ENCODE measurements at places on chromosomes 13 and 19.

GRCh38 chr13:46160065-46160464 is 21.9 kb downstream of the LCP1 start:
- no peak for DNase-seq

GRCh38 chr13:33678906-33679657 is 138.9 kb upstream of the RFC3 start:
- DNase-seq = peak; percentile 78

DNA sequence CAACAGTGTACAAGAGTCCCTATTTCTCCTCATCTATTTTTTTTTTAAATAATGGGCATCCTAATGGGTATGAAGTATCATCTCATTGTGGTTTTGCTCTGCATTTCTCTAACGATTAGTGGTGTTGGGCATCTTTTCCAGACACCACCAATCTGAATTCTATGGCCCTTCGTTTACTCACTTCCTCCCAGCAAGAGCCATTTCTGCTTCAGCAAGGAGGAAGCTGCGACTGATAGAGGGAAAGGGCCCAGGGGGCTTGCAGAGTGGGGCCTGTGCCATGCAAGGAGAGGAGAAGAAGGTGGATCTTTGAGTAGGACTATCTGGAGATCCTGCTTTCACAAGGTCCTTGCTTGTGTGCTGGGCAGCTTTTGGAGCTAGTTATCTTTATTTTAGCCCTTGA is 58.0 kb downstream of the USPL1 start:
- no peak for DNase-seq

DNA sequence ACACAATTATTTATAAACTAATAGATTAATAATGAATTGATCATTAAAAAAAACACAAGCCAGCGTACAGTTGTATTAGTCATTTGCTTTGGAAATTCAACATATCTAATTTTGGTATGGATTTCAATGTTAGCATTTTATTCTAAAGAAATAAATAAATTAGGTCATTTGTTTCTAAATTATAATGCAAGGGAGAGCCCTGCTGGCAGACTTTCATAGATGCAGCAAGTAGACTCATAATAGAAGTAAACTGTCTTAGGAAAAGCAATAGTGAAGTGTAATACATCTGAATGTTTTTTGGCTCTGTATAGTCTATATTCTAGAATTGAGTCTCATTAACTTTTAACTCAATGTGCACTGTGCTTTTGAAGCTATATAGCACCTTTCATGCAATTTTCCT is 982.4 kb upstream of the MIR17HG start:
- DNase-seq = no peak

- DNase-seq = no peak
Observed at GRCh38 chr19:21322528-21322927, 6.7 kb downstream of the ZNF708 start.

DNA sequence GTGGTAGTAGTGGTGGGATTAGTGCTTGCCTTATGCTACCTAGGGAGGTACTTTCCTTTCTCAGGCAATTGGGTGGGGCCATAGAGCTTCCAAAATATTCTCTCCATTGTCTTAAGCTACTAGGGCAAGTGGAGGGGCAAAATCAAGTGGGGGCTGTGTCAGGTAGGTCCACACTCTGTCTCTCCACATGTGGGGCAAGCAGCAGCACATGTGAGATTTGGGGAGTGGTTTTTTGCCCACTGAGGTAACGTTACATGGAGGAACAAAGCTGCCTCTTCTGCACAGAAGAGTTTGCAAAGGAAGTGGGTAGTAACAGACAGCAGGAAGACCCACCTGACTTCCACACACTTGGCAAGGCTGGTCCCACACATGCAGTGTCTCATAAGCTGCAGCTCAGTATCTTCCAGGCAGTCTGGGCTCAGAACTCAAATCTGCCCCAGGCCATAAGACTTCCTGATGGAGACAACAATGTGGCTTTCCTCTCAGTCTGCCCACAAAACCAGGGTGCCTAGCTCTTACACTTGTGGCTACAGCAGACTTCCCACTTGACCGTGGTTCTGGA is 1581.5 kb upstream of the PCDH20 start:
- no peak for DNase-seq

- no peak for DNase-seq
Observed at GRCh38 chr19:46299004-46299509, 2.2 kb downstream of the HIF3A start.

- no peak for DNase-seq
Observed at GRCh38 chr13:108915095-108915633, 285.8 kb downstream of the MYO16 start.

- no peak for DNase-seq
Observed at GRCh38 chr13:99565478-99566124, 64.3 kb downstream of the TM9SF2 start.

DNA sequence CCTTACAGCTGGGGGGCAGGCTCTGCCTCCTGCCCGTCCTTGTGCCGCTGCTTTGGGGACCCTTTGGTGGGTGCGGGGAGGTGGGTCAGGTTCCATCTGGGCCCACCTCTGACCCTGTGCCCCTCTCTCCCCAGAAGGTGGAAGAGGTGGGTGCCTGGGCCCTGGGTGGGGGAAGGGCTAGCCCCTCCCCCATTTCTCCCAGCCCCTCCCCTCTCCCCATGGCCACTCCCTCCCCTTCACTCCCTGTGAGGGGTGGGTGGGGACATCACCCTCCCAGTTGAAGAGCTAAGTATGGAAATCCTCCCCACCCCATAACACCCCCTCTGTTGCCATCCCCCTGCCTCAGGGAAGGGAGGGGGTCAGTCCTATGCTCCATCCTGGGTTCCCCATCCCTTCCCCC is 14.2 kb downstream of the ARHGEF1 start:
- DNase-seq = no peak

DNA sequence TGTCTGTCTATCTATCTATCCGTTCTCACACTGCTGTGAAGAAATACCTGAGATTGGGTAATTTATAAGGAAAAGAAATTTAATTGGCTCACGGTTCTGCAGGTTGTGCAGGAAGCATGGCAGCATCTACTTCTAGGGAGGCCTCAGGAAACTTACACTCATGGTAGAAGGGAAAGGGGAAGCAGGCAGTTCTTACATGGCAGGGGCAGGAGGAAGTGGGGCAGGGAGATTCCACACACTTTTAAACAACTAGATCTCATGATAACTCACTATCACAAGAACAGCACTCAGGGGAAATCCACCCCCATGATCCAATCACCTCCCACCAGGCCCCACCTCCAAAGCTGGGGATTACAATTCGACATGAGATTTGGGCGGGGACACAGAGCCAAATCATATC is 105.3 kb downstream of the SLC10A2 start:
- DNase-seq = no peak

- DNase-seq = no peak
Observed at GRCh38 chr13:102484329-102484728, 82.5 kb upstream of the FGF14 start.

- DNase-seq = no peak
Observed at GRCh38 chr19:2952953-2953481, 8.2 kb upstream of the ZNF77 start.

DNA sequence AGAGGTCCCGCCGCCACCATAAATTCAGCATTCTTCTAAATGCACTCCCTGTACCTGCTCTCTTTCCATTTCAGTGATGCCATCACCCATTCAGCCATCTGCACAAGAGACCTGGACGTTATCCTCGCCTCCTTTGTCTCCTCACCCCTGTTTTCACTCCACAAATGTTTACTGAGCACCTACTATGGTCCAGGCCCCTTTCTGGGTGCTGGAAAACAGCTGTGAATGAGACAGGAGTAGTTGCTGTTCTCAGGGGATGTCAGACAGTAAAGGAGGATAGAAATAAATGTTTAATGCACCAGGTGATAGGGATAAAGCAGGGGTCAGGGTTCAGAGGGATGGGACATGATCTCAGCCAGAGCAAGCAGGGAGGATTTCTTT is 3.3 kb downstream of the AP1M1 start:
- no peak for DNase-seq

DNA sequence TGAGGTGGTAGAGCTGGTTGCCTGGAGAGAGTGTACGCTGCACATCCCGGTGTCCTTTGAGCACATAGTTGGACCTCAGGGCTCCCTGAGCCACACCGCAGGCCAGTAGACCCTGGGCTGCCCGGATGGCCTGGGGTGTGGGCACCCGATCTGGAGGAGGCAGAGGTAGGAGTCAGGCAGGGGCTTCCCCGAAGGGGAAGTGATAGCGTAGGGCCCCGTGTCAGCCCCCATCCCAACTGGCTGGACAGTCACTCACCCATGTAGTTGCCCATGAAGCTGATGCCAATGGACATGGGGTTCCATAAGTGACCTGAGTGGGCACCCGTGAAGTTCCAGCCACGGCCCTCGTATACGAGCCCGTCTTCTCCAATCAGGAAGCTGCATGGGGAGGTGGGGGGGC is 3.6 kb downstream of the PGLYRP1 start:
- no peak for DNase-seq

DNA sequence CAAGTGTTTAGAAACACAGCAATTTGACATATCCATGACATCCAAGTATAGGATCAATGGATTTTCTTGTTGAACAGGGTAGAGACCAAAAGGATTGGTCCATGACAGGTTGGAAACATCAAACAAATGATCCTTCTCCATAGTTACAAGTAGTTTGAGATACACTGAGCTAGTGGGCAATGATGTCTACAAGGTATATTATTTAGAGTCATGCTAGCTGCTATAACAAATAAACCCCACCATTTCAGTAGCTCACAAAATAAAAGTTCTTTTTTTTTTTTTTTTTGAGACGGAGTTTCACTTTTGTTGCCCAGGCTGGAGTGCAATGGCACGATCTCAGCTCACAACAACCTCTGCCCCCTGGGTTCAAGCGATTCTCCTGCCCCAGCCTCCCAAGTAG is 4.9 kb upstream of the HAUS5 start:
- no peak for DNase-seq

DNA sequence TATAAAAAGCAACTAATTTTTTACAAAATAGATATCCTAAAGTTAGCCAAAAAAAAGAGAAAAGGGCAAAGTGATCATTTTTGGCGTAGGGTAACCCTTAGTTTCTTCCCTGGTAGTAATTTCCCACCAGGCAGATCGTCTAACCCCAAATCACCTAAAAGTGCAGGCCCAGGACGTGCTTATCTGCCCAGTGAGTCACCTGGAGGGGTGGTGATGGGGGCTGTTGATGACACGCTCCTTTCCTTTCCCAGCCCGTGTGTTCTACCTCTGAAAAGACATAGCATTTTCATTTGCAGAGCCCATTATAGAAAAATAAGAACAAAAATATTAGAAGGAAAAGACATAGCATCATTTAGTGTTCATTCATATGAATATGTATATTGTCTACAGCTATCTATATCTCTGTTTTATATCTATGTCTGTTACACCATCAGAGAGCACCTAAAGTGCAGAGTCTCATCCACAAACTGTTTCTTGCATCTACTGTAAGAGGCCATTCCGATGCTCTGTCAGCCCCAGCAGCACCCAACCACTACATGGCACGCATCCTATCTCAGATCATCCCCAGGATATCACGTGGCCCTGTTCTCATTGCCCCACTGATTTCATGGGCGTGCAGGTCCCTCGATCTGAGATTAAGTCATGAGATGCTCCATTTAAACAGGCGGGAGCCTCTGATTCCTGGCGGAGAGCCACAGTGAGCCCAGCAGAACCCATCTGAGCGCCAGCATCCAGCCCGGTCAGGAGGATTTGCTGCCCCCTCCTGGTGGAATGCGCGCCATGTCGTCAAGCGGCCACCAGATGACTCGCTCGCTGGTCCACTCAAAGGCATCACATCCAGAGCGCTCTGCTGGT is 8.5 kb upstream of the LILRB3 start:
- DNase-seq = peak; percentile 96

- no peak for DNase-seq
Observed at GRCh38 chr13:80605716-80606115, 264.8 kb upstream of the SPRY2 start.

DNA sequence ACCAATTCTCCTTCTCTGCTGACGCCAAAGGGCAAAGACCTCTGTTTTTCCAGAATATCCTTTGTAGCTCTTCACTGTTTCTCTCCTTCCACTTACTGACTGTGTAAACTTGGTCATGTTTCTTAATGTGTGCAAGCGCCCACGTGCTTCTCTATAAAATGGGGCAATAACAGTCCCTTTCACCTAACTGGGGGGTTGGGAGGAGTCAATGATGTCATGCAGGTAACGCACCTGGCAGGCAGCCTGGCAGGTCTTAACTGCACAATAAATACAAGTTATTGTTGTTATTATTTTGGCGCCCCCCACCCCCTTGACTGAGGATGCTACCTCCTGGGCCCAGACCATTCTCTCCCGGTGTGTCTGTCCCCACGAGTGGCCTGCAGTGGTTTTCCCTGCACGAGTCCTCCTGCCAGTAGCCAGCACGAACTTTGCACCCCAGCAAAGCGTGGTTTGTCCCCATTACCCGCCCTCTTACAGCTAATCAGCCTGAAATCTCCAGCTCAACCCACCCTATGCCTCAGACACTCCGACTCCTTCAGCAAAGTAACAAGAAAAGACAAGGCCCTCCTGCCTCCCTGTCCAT is 5.3 kb downstream of the SBSN start:
- no peak for DNase-seq

- no peak for DNase-seq
Observed at GRCh38 chr13:77300176-77301037, 26.5 kb downstream of the MYCBP2 start.

DNA sequence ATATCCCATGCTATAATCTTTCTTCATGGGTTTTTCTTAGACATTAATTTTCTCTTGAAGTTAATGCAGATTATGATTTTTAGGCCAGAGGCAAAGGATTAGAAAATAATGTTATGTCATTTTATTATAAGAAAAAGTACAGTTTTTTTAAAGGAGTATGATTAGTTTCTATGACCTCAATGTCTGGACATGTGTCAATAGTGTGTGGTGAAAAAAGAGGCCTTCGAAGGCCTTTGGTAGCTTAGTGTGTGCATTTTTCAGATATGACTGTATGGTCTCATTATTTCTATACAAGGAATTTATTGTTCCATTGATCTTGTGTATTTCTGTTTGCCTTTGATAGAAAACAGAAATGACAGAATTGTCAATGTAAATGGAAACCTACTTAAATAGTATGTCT is 195.6 kb downstream of the GPC5 start:
- DNase-seq = no peak

DNA sequence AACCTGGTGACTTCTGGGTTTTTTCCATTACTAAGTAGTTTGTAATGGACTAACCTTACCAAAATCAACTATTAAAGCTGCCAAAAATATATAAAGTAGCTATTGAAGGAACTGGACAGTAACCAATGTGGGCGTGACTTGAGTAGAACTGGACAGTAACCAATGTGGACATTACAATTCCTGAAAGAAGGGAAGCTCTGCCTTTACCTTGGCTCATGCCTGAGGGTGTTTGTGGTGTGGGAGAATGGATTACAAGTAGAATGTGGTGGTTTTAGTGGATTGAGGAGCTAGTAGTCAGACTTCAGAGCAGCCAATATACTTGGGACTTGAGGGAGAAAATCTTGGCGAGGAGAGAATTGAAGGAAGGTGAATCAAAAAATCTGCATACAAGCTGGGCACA is 17.5 kb downstream of the LRRC63 start:
- no peak for DNase-seq

DNA sequence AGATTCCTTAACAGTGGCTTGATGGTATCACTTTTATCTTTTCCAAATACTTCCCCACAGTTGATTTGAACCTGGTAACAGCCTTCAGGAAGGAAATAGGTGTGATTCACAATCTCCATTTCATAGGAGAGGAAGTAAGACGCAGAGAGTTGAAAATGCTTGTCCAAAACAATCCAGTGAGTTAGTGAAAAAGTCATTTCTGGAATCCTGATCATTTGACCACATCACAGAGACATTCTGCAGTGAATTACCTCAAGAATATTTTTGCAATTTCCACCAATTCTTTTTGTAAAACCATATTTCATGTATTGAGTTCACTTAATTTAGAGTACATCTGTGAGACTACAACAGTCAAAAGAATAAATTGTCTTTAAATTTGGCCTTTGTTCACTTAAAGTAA is 292.8 kb downstream of the DCLK1 start:
- DNase-seq = no peak

GRCh38 chr13:93736081-93736480 is 509.5 kb downstream of the GPC6 start:
- DNase-seq = no peak
